ENCODE measurements at places on chromosomes 7 and 10.

DNA sequence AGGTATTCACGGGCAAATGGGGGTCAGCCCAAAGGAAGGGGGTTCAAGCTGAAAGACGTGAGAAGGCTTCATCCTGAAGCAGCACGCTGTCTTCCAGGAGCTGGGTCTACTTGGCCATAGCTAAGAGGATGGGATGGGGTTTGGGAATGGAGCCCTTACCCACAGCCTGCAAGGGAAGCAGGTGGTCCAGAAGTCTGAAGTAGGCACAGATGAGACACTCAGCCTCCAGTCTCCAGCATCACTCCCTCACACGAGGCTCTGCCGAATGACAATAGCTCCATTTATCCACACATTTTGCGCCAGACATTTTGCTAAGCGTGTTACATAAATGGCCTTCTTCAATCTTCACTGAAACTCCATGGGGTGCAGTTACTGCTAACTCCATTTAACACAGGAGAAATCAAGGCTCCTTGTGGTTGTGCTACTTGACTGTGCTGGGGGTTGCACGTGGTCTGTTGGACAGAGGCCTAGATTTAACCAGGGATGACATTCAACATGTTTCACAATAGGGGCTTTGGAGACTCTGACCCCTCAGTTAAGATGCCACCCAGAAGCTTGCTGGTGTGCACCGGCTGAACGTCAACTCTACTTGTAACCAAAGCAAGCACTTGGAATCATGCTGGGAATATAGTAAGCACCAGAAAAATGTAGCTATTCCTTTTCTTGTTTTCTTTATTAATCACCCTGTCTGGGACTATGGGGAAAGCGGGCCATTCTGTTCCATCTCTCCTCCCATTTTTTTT, 85.3 kb downstream of the FAM241B start:
- DNase-seq: peak; percentile 47

- no peak for DNase-seq
These were observed 34.0 kb upstream of the PDGFA start for GRCh38 chr7:553636-554111.

DNA sequence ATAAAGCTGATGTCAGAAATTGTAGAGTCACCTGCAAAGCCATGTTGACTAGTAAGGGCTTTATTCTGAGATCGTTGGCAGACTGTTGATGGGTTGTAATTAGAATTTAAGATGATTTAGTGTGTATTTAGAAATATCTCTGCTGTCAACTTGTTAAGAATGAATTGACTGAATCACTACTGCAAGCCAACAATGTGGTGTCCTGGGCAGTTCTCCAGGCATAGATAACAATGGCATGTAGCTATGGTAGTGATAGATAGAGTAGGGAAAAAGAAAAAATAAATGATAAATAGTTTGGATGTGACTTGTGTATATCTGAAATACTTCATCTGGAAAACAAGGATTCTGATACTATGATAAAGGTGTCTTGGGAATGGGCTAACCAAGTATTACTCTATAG, 640.2 kb downstream of the ARL4A start:
- DNase-seq: no peak

GRCh38 chr7:149286811-149287400, 24.9 kb downstream of the ZNF783 start:
- DNase-seq: no peak

Data from EL (cell line).